ENCODE measurements at places on chromosomes 5 and 9.

DNA sequence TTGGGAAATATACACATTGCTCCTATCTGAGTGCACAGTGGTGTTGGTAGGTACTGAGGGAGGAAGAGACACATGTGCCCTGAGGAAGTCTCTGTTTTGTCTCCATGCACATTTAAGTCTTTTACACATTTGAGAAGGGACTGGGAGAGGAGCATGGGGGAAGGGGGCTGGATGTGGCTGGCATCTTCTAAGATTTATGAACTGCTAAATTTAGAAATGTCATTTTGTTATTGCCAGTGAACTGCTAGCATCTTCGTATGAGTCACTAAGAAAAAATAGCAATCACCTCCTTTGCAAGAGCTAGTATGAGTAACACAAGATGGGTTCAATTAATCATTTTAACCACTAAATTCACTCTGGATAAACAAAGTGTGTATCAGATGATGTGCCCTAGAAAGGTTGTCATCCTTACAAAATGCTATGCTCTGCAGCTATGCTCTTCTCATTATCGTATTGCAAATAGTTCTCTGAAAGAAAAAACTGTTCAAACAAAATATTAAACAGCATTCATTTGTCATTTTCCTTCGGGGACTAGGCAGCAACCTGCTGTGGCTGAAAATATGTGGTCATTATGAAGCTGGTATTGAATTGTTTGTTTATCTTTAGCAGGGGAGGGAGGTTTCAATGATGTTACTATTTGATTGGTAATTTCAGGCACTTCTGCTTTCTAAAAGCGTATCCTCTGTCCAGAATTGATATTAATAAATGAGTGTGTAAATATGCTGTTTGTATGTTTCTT lies 236.5 kb downstream of the DMRTA1 start:
- no peak for DNase-seq

DNA sequence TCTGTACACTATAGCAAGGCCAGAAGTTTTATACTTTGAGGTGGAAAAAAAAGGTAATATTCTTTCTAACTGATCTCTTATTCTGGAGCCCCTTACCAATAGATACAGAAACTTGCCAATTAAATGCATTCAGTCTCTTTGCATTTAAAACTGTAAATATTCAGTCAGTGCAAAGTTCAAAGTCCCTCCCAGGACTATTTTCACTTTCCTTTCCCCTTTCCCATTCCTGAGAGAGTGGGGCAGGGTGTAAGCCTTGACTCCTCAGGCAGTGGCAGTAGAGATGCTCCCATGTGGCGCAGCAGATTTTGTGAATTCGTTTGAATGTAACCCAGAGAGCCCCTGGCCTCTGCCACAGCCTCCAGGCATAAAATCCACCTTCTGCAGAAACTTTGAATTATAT lies 29.9 kb downstream of the CETN3 start:
- DNase-seq = no peak

DNA sequence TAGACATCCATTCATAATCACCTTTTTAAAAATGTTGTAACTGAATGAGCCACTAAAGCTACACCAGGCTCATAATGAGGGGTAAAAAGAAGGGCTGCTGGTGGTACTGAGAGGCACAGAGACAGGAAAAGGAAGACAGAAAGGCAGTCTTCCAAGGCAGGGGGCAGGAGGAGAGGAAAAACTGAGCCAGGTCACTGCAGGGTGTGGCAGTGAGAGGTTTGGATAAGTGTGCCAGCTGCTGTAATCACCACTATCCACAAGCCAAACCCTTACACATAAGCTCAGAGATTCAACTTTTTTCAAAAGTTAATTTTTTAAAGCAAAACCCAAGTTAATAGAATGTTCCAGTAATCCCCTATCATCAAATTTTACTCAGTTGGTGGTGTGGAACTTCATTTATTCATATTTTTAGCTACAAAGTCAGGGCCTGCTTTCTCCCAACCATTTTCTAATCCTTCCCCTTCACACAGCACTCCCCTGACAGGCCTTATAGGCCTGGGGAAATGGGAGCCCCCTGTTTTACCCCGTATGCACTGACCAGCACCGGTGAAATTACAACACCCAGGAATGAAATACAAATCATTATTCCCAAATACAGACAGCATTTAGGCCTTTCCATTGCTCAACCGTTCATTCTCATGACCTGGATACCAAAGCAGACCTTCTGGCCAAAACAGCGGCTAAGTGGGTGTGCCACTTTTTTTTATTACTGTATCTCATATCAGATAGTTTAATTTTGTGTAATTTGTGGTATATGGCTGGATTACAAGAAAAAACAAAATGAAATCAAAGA lies 76.3 kb downstream of the EFNA5 start:
- no peak for DNase-seq

- DNase-seq = no peak
Observed at GRCh38 chr5:73499187-73499586, 945 bp downstream of the BTF3 start.

- no peak for DNase-seq
Observed at GRCh38 chr5:173001229-173001841, 17.8 kb downstream of the ATP6V0E1 start.
